ENCODE measurements at places on chromosomes 7 and 10.

GRCh38 chr10:91521439-91521838 is 111.3 kb downstream of the HECTD2 start:
- DNase-seq, result no peak

- DNase-seq, result no peak
These were observed 49.7 kb downstream of the DNAJC12 start for GRCh38 chr10:67788028-67788886.

- DNase-seq, result no peak
These were observed 125.6 kb upstream of the STEAP4 start for GRCh38 chr7:88432301-88432700.

GRCh38 chr7:2710286-2710655 is 22.3 kb downstream of the AMZ1 start:
- DNase-seq, result no peak

GRCh38 chr7:22627136-22627535 is 99.9 kb upstream of the IL6 start:
- DNase-seq, result no peak

- DNase-seq, result no peak
These were observed 119.9 kb downstream of the FANK1 start for GRCh38 chr10:126016156-126016805.

DNA sequence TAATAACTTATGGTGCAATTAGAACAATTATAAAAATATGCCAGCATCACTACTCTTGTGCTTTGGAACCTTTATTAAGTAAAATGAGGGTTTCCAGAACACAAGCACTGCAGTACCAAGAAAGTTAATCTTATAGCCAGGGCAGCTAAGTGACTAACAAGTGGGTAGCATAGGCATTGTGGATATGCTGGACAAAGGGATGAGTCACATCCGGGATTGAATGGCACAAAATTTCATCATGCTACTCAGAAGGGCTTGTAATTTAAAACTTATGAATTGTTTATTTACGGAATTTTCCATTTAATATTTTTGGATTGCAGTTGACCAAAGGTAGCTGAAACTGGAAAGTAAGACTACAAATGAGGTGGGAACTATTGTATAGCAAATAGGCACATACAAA is 250.6 kb downstream of the C7orf25 start:
- no peak for DNase-seq

Data from NCI-H524 treated with DMSO at 0.1 percent for 48 hours (cell line).